ENCODE measurements at places on chromosomes 1 and 21.

- DNase-seq: no peak
These were observed 46.0 kb upstream of the LAPTM5 start for GRCh38 chr1:30803562-30803961.

DNA sequence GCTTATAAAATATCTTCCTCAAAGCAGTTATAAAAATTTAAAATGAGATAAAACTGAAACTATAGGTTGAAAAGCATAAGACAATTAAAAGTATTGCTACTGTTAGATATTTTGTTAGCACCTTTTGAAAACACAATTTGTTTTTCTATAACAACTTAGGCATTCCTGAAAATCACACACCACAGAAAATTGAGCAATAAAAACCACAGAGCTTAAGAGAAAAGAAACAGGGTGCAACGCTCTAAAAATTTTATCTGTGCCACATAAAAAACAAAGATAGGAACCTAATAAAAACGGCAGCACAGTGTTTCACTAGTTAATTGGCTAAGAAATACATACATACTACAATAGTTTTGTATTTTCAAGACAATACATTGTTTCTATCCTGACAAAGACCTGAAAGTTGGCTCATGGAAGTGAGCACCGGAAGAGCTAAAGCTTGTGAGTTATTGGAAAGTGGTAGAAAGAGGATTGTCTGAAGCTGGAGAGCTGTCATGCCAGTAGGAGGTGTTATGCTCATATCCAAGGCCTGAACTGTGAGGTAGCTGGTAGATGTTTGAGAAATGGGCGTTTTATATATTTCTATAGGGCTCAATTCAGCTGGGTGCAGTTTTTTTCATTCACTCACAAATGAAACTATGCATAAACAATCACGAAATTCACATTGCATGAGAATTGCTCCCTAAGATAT, 45.8 kb downstream of the RGS7 start:
- DNase-seq: no peak

GRCh38 chr1:64721576-64722145, 23.2 kb upstream of the RAVER2 start:
- no peak for DNase-seq

- DNase-seq: no peak
These were observed 8.0 kb upstream of the BCAR3 start for GRCh38 chr1:93689521-93690223.

- peak; percentile 14 for DNase-seq
These were observed 148.5 kb downstream of the TENT5C start for GRCh38 chr1:117754061-117754969.

GRCh38 chr1:9128166-9128519, 759 bp downstream of the GPR157 start:
- DNase-seq: peak; percentile 10

- DNase-seq: no peak
These were observed 4.6 kb upstream of the DENND1B start for GRCh38 chr1:197779921-197780320.

DNA sequence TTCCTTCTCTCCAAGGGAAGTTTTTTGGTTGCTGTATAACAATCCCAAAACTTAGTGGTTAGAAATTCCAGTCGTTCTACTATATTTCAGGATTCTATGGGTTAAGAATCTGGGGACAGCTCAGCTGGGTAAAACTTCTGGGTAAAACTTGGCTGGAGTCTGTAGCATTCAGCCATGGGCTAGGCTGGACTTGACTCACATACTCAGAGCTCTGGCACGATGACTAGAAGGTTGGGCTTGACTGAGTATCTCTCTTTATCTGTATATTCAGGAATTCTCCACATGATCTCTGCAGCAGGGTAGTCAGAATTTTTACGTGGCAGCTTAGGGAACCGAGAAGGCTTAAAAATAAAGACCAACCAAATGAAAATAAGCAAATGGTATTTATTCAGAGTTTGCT, 28.2 kb upstream of the HRNR start:
- DNase-seq: no peak

DNA sequence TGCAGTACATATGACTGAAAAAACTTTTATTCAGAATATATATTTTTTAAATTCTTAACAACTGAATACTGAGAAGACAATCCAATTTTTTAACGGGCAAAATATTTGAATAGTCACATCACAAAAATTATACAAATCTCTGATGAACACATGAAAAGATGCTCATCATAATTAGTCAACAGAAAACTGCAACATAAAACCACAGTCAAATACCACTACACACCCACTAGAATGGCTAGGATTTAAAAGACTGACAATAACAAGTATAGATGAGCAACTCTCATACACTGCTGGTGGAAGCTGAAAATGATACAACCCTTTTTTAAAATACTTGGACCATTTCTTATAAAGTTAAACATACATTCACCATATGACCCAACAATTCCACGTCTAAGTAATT, 87.7 kb upstream of the TNFSF4 start:
- no peak for DNase-seq

- peak; percentile 28 for DNase-seq
These were observed 26.0 kb downstream of the VAMP4 start for GRCh38 chr1:171715813-171716251.

- DNase-seq: no peak
These were observed 545 bp downstream of the PATJ start for GRCh38 chr1:61742620-61743430.

GRCh38 chr1:209817691-209818090, 10.1 kb upstream of the UTP25 start:
- no peak for DNase-seq

GRCh38 chr1:11898831-11899467, 27.3 kb downstream of the KIAA2013 start:
- DNase-seq: no peak

GRCh38 chr1:156706657-156707416, 1.5 kb upstream of the CRABP2 start:
- no peak for DNase-seq

DNA sequence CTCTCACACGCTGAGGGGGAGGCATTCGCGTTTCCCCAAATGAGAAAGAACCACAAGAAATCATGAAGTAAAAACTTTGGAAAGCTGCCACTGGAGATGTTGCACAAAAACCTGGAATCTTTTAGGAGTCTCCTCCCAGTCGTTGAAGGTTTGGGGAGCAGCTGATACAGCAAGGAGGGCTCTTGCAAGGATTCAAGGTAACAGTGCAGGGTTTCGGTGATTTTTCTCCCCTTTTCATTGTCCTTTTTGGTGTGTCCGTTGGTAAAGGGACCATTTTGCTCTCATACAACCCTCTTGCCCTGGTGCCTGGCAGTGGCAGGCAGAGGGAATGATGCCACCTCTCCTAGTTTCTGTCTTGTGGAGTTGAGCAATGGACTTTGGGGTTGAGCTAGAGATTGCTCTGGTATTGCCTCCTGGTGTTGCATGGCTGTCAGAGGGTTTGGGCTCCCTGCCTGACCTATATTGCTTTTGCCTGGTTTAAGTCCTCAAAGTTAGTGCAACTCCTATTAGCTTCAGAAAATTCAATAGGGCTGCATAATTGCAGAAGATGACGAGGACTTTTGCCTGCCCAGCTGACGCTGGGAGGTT, 872 bp downstream of the BRINP2 start:
- DNase-seq: no peak

- no peak for DNase-seq
These were observed 20.9 kb downstream of the PTPRU start for GRCh38 chr1:29256979-29257804.

- no peak for DNase-seq
These were observed 148.2 kb upstream of the COL6A1 start for GRCh38 chr21:45833414-45833813.

DNA sequence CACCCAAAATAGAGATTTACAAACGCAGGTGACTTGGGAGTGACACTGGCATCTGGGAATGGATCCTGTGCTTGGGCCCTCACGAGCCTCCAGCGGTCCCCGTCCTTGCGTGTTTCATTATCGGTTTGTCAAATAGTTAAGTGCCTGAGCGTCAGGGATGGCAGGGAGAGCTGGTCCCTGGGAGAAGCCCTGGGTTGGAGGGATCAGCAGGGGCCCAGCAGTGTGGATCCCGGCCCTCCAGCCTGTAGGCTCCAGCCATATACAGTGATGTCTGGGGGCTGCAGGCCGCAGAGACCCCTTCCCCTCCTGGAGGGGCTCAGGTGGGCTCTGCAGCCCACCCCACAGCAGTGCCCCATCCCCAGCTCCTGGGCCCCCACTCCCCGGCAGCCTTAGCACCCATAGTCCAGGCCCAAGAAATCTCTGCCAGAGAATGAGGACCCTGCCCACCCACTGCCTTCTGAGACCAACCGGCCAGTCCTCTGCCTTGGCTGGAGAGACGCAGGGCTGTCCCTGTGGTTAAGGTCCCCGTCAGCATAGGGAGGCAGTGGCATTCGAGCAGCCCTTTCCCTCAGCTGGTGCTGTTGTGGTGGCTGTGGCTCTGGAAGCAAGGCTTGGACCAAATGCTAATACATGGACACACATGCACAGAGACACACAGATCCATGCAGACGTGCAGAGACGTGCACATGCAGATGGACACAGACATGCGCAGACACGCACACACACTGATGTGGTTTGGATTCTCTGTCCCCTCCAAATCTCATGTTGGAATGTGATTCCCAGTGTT, 2.4 kb upstream of the SLC19A1 start:
- no peak for DNase-seq

DNA sequence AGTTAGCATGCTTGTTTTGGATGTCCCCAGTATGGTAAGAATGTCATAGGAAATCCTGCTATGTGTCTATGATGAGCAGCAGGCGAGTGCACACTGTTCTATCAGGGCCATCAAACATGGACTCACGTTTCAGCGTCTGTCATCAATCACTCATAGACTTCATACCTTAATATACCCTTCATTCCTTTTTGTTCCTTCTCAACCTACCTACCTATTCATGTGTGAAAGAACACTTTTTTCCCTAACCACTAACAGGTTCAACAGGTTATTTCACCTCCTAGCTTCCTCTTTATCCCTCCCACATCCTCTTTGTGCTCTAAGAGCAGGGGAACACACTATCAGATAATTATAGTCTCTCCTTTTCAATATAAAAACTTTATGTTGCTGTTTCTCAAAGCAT, 300.6 kb downstream of the TM2D1 start:
- no peak for DNase-seq

DNA sequence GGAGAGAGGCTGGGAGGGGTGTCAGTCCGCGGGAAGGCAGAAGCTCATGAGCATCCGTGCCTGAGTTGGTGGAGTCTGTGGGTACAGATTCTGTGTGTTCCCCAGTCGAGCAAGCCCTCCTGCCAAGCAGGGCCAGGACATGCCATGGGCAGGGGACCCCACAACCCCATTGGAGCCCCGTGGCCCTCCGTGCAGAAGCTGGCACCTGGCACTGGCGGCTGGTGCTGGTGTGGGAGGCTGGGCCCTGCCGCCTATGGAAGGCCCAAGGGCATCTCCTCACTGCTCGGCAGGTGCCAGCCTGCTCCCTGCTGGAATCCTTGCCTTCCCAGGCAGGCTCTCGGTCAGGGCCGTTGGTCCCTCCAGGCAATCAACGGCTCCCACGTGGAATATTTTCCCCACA, 73.7 kb downstream of the UBE2T start:
- no peak for DNase-seq

DNA sequence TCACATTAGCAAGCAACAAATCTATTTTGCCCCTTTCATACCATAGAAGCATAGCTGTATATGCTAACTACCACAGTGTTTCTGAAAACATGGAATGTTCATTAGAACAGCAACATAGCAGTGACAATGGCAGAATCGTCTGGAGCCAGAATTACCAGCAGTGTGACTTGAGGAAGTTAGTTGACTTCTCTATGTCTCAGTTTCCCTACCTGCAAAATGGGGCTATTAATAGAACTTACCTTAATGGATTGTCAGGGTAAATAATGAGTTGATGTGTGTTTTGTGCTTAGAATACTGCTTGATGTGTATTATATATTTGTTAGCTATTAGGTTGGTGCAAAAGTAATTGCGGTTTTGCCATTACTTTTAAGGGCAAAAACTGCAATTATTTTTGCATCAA, 14.8 kb upstream of the GJA9 start:
- no peak for DNase-seq

- peak; percentile 35 for DNase-seq
These were observed 540 bp downstream of the CD55 start for GRCh38 chr1:207321790-207322645.

GRCh38 chr1:114090738-114091505, 62.7 kb downstream of the SYT6 start:
- DNase-seq: no peak

DNA sequence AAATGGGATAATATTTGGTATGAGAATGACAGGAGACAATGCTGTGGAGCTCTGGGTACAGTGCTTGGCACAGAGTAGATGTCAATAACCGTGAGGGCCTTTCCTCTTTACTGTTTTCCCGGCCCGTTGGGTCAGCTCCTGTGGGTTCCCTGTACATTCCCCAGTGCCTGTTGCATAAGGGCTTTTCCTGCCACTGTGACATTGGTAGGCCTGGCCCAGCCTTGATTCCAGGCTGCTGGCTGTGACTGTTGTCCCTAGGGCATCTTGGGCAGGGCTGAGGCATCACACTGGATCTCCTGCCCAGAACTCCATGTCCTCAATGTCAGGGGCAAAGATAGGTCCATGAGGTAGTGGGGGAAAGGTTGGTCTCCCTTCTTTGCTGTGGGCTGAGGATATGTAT, 25.8 kb upstream of the MYCL start:
- DNase-seq: no peak

- DNase-seq: no peak
These were observed 67.7 kb upstream of the RAB4A start for GRCh38 chr1:229203030-229203751.

DNA sequence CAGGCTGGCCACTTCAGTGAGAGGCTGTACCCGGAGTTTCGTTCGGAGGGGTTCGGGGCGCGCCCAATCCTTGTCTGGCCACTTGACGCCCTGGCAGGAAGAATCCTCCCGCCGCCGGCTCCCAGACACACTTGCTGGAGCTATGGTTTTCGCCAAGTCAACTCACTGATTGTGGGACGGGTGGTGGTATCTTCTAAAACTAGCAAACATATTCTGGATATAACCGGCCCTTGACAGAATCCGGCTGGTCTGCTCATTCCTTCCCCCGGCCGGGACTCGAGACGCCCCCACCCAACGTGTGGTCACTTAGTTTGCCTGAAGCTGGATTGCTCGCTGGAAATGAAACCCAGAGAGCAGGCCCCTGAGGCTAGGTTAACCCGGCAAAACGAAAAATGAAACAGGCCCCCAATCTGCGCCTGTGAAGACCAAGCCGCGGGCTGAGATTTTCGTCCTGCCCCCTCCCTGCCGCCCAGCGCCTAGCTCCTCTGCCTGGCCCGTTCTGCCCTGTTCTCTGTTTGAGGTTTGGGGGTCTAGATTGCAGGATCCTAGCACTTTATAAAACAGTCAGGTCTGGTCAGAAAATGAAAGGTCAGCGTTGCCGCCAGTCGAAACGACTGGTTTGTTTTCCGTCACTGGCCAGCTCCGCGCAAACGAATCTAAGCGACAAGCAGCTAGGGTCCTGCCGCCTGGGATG, 4.6 kb downstream of the GFI1 start:
- peak; percentile 35 for DNase-seq

DNA sequence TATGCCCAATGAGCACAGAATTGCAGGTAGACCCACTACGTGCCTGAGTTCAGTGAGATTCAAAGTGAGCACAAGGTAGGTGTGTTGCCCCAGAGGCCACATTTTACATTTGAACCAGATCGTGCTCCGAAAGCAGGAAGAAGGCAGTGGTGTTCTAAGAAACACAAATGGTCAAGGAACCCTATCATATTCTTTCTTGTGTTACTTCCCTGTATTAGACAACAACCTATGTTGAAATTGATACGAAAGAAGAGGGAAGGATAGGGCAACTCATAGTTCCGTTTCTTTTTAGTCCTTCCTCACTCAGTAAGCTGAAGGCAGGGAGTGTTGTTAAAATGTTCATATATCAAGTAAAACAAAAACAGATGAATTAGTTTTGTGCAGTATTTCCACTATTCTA, 33.9 kb downstream of the OLFML2B start:
- DNase-seq: peak; percentile 84

GRCh38 chr1:147740391-147740790, 20.0 kb downstream of the GJA5 start:
- no peak for DNase-seq

All from AML-193 (cell line).